Activated CD8-positive, alpha-beta T cell treated with anti-CD3 and anti-CD28 coated beads for 36 hours (primary cell): ENCODE measurements at places on chromosomes 2 and 18. TPM values are rescaled to one million over a fixed set of nuclear protein-coding genes. Genes with fewer than 3 reads are reported as not detected.

Gene PUS10
- 8.7 TPM for total RNA-seq

Gene NR4A2
- 61.6 TPM for total RNA-seq

Gene SP140
- 78.3 TPM for total RNA-seq

Gene LYG2
- not detected for total RNA-seq

Gene RESP18
- not detected for total RNA-seq

Gene B4GALT6
- 2.4 TPM for total RNA-seq

Gene MC4R
- not detected for total RNA-seq

Gene PFN4
- total RNA-seq, result not detected

Gene KLHL29
- total RNA-seq, result 1.0 TPM

Gene SERPINB13
- total RNA-seq, result not detected

Gene RBMS1
- total RNA-seq, result 35.8 TPM

Gene GALNT3
- 2.8 TPM for total RNA-seq

Gene DHRS9
- not detected for total RNA-seq

Gene HSBP1L1
- 5.1 TPM for total RNA-seq

Gene ALPP
- not detected for total RNA-seq

Gene FZD7
- total RNA-seq, result 0.65 TPM

Gene OBSL1
- 1.3 TPM for total RNA-seq

Gene UGT1A8
- not detected for total RNA-seq

Gene NOP58
- total RNA-seq, result 161 TPM

Gene MRPL44
- 40.4 TPM for total RNA-seq

Gene COL5A2
- 3.3 TPM for total RNA-seq

Gene NCKAP5
- total RNA-seq, result not detected

Gene PSD4
- total RNA-seq, result 251 TPM

Gene PPP3R1
- total RNA-seq, result 73.7 TPM

Gene HOXD13
- not detected for total RNA-seq

Gene CAPN14
- 0.69 TPM for total RNA-seq

Gene HOXD11
- total RNA-seq, result not detected

Gene DSEL
- total RNA-seq, result 0.09 TPM

Gene HK2
- total RNA-seq, result 124 TPM

Gene PSMD1
- total RNA-seq, result 114 TPM

Gene ELOA2
- total RNA-seq, result not detected

Gene DSC2
- total RNA-seq, result not detected

Gene LYG1
- total RNA-seq, result 0.81 TPM

Gene FN1
- total RNA-seq, result 0.11 TPM

Gene ITPRIPL1
- 28.2 TPM for total RNA-seq

Gene SCTR
- not detected for total RNA-seq

Gene ARHGAP28
- total RNA-seq, result not detected
